Activated naive CD8-positive, alpha-beta T cell treated with anti-CD3 and anti-CD28 coated beads, Interleukin-2, amount 50 U/mL, for 24 hours (primary cell): ENCODE measurements at places on chromosomes 13 and 19.

DNA sequence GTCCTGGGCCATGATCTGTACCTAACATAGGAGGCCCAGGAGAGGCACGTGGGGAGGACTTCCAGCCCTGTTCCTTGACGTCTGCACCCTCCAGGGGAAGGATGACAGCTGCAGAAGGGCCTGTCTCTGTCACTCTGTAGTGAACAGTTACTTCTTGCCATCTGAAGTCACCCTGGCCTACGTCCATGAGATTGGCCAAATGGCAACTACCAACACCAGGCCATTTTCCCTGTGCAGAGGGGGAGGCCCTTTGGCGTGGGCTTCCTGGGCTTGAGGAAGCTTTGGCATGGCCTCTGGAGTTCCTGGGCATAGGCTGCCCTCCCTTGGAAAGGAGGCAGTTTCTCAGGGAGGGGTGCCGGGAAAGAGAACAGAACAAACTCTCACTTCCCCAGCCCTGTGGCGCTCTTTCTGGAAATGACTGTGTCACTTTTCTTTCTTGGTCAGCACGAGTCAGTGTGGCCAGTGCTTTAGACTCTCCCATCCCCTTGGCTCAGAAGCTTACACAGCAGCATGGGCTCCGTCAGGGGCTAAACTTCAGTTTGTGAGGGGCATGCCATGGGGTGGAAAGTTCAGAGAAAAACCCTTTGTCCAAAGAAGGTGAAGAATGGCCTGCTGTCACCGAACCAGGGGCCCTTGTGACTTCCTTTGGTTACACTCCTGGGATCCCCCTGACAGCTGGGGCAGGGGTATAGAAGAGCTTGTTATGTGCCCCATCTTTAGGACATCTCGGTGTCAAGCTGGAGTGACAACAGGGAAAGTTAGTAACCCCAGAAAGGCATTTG, 5.3 kb downstream of the CARM1 start:
- DNase-seq: no peak

DNA sequence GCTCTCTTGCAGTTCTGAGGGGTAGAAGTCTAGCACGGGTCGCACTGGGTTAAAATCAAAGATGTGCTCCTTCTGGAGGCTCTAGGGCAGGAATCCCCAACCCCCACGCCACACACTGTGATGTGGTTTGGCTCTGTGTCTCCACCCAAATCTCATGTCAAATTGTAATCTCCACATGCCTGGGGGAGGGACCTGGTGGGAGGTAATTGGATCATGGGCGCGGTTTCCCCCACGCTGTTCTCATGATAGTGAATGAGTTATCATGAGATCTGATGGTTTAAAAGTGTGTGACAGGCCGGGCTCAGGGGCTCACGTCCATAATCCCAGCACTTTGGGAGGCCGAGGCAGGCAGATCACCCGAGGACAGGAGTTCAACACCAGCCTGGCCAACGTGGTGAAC, 26.6 kb upstream of the CALM3 start:
- DNase-seq: peak; percentile 31

DNA sequence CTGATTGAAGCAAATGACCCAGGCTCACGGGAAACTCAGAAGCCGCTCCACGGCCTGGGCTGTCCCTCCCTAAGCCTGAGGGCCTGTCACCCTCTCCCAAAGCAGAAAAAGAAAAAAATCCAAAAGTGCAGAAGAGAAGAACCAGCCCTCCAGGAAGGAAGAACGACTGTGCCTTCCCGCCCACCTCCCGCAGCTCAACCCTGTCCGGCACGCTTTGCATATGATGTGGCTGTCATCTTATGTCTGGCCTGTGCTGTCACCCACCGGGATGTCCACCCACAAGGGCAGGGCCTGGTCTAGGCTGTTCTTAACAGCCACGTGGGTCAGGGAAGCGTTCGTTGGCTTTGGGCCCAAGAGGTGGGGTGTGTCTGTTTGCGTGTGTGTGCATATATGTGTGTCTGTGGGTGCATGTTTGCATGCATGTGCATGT, 13.7 kb downstream of the ZBTB7A start:
- DNase-seq: no peak

DNA sequence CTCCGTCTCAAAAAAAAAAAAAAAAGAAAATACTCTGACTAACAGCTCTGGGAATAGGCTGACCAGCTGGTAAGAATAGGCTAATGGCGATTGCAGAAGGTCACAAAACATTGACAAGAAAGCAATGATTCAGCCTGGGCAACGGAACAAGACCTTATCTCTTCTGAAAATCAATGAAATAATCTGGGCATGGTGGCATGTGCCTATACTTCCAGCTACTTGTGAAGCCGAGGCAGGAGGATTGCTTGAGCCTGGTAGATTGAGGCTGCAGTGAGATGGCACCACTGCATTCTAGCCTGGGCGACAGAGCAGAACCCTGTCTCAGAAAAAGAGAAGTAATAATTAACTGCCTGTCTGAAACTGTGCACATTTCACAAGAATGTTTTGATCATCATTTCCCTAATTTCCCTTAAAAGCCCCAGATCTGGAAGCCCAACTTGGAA, 18.8 kb upstream of the MTRF1 start:
- no peak for DNase-seq

- no peak for DNase-seq
Observed at GRCh38 chr19:50321831-50322230, 7.3 kb downstream of the KCNC3 start.

- no peak for DNase-seq
Observed at GRCh38 chr19:10690341-10690781, 10.9 kb upstream of the QTRT1 start.

DNA sequence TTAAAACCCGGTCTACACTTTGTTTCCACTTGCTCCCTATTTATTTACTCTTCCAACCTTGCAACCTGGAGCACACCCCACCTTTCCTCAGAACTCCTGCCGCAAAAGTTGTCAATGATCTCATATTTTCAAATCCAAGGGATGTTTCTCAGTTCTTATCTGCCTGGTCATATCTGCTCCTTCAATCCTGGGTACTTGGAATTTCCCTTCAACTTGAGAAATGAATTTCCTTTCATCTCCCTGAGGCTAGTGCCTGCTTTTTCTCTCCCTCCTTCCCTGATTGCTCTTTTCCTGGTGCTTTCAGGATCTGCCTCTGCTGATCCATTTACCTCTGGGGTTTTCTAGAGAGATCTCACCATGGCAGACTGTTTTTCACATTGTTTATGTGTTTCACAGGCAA, 154.8 kb upstream of the IRS2 start:
- no peak for DNase-seq

DNA sequence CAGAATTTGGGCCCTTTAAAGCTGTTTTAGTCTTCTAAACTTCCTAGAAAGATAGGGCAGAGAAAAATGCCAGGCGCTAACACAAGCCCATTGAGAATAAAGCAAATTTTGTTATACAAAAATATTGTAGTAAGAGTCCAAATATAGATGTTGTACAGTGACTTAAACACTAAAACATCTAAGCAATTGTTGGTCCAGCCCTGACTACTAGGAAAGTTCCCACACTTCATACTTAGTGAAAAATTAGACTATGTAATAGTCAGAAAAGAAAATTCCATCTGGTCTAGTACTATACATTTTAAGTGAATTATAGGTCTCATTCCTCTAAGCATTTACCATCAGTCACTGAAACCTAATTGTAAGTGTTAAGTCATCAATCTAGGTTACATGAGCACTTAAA, 1518.3 kb upstream of the SLC10A2 start:
- DNase-seq: no peak

DNA sequence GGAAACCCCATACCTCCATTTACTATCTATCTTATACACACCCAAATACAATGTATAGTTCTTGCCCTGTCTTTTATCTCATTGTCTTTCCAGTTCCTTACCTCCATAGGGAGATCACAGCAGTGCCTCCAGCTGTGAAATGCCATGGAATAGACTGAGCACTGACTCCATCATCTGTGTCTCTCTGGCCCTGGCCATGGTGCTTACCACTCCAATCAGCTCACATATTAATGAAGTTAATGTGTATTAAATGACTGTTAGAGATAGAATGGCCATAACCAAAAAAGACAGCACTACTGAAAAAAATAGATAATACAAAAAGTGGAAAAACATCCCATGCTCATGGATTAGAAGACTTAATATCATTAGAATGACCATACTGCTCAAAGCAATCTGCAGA, 240.4 kb upstream of the SOX21 start:
- DNase-seq: no peak

DNA sequence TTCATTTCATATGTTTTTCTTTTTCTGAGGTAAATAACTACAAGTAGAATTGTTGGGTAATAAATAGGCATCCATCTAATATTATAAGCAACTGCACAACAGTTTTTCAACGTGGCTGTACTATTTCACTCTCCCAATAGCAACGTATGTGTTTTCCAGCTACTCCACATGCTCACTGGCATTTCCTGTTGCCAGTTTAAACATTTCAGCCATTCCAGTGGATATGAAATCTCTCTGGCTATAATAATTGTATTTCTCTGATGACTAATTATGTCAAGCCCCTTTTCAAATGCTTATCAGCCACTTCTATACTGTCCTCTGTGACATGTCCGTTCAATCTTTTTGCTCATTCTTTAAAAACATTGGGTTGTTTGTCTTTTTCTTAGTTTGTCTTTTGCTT, 26.8 kb upstream of the ALOX5AP start:
- DNase-seq: no peak

- DNase-seq: no peak
Observed at GRCh38 chr19:4279530-4280422, 710 bp downstream of the SHD start.

GRCh38 chr13:100608489-100608888, 19.9 kb upstream of the GGACT start:
- DNase-seq: no peak

- no peak for DNase-seq
Observed at GRCh38 chr19:51566489-51567100, 4.5 kb upstream of the ZNF175 start.

DNA sequence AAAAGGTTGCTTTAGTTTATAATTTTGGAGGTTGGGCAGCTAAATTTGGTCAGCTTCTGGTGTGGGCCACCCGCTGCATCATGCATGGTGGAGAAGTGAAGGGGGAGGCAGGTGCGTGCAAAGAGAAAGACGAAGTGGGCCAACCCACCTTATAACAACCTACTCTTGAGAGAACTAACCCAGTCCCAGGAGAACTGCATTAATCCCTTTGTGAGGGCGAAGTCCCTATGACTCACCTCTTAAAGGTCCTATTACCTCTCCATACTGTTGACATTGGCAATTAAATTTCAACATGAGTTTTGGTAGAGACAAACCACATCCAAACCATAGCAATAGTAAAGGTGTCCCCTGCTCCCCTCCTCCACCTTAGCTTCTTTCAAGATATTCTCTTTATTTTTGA, 7.7 kb upstream of the FGF9 start:
- DNase-seq: no peak

- no peak for DNase-seq
Observed at GRCh38 chr13:114145256-114145655, 12.8 kb upstream of the RASA3 start.

DNA sequence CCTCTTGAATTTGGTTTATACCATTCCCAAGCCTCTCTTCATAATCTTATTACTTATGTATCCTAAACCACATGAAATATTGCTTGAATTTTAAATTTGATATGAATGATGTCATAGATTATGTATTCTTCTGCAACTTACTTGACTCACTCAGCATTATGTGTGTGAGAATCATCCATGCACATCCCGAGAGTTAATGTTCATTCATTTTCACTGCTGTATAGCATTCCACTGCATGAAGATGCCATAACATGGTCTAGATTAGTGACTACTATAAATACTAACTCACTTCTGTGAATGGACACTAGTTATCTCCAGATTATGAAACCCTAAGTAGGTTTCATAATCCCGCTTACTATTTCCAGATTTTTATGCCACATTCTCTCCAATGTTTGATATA, 25.0 kb upstream of the RAP2A start:
- DNase-seq: no peak

GRCh38 chr19:37537391-37537947, 30.7 kb downstream of the ZNF793 start:
- no peak for DNase-seq

DNA sequence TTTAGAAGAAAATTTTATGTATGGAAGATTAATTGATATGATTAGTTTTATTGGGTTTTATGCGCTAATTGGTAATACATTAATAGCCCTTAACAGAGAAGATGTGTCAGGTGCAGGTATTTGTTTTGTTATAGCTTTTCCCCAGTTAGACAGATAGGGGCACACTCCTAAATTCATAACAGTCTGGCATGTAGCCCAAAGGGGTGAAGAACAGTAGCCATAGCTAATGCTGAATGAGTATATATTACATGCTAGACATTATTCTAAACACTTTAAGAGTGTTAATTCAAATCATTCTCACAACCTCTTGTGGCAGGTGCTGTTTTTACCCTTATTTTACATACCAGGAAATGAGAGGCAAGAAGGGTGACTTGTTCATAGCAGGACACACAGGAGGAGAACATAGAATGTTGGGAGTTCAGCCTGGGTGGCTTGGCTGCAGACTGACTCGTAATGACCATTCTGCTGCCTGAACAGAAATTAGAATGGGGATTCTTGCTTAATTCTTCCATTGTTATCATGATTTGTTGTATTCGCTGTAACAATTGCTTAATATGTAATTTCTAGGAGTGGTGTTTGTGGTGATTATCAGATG, 20.1 kb downstream of the PCCA start:
- DNase-seq: no peak

DNA sequence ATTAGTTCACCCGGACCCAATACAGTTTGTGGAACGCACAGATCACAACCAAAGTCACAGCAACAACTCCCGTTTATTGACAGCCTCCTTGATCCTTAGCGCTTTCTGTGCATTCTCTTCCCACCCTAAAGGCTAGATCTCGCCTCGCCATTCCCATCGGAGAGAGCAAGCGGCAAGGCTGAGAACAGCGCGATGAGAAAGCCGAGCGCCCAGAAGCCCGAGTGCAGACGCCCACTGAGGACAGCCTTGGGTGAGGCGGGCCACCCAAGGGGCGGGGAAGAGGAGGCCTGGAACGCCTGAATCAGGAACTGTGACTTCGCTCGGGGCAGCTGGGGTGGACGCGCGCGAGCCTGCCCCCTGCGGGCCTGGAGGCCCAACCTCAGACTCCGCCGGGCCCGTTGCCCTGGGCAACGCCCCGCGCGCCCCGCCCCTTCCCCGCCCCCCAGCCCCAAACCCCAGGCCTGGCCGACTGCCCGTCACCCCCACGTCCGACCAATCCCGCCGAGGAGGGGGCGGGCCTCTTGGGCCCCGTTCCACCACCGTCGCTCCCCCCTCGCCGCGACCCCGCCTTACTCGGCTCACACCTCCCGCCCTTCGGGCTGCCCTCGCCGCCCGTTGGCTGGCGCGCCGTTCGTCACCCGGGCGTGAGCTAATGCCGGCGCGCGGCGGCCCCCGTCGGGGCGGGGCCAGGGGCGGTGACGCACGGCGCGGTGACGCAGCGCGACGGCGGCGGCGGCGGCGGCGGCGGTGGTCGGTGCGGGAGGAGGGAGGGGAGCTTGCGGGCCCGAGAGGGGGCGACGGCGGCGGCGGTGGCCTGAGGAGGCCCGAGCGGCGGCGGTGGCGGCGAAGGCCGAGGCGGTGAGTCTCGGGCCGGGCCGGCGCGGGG, at the start of gene SAMD4B:
TSS of gene SAMD4B (plus strand) at position 703 of the 886 bp plus-strand sequence. CDS start 14,473 bp downstream, outside the sequence.
- DNase-seq: peak; percentile 98

DNA sequence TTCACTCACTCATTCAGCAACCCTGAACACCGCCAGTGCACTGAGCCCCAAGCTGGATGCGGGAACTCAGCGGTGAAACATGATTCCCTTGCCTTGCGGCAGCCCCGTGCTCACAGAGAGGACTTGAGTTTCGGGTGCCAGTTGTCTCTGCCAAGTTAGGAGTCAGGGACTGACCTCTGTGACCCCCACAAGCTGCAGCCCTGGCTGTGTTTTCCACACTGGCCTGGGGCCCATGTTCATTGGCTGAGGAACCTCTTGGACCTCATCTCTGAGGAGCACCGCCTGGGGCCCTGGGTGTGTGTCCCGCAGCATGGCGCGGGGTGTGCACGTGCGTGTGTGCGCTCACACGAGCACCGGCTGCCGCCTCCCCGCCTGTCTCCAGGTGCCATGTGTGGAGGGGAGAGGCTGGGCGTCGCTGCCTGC, 31.0 kb downstream of the CAPN12 start:
- DNase-seq: no peak
